Large intestine (tissue), 12 donors: ENCODE measurements at places on chromosomes 5 and 9.

DNA sequence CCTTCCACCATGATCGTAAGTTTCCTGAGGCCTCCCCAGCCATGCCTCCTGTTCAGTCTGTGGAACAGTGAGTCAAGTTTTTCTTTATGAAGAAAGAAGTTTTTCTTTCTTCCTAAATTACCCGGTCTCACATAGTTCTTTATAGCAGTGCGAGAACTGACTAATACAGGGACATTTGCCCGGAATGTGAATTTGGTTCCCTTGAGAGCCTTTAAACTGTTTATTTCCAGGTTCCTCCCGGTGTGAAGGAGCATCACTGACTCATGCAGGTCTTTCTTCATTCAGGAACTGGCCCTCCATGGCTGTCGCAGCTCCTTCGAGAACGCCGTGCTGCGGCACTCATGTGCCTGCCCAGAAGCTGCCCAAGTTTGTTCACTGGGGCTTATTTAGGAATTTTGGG, 87.7 kb downstream of the PTCH1 start:
- DNase-seq: no peak

DNA sequence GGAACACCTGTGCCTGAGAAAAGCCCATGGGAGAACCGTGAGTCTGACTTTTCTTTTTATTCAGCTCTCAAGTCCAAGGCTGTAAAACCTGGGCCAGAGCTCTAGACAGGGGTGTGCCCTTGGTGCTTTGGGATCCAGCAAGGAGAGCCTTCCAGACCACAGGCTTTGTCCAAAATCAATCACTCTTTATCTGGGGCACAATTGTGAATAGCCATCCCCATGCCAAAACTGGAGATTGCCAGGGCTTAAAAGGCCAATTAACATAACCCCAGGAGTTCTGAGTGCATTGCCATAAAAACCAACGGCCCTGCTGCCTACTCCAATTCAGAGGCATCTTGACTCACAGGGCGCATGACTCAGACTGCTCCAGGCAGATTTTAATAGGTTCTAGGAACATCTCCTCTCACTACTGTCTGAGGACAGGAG, 391.8 kb downstream of the ARHGEF28 start:
- DNase-seq: no peak

DNA sequence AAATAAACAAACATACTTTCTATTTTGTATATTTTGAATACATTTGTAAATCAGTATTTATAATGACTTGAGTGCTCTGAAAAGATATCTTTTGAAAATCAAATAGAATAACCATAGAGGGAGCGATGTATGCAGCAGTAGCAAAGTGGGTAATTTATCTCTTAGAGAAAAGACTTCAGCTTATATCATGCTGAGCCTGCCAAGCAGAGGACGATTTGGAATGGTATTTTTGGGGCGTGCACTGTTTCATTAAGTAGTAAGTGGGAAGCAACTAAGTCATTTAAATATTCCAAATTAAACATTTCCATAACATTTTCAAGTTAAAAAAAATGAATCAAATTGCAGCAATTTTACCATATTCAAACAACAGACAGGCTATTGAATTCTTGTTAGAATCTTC, 147.6 kb downstream of the CDH10 start:
- no peak for DNase-seq

- no peak for DNase-seq
Observed at GRCh38 chr9:114178756-114179450, 23.6 kb downstream of the COL27A1 start.

DNA sequence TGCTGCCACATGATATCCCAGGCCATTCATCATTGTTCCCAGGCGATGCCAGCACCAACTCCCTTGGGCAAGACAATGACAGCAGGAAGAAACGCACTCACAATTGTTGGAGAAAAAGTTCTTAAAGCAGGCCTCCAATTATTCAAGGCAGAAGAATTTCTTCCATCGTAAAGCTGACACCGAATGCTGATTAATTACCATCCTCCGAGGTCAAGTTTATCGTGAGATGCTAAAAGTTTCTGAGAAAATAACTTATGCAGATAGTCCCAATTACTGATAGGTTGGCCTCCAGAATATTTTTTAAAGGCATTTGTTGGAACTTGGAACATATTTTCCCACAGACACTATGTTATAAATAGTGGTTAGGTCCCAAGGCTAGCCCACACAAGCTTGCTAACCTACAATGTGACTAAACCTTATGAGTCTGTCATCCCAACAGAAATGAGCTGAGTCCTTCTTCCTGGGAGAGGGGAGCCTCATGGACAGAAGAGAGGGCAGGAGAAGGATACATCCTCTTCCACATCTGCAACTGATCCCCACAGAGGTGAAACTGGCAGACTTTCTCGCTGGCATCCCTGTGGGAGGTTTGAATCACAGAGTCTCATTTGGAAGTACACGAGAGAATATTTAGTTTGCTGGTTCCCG, 202.4 kb upstream of the TBC1D2 start:
- DNase-seq: no peak

DNA sequence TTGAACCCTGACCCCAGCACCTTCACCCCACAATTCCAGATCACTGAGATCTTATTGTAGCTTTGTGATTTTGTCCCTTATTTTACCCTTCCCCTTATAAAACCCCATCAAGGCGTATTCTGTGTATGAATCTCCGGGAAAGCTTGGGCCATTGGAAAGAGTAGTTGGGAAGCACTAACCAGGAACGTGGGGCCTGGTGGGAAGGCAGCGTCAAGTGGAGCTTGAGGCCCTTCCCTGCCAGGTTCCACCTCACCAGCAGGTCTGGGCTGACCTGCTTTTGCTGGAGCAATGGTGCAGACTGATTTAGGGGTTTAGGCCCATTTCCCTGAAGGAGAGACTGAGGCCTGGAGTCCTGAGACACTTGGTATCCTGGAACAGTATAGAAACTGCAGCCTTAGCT, 9.3 kb downstream of the PHF2 start:
- DNase-seq: no peak

GRCh38 chr9:127365461-127365860, 31.5 kb upstream of the SLC2A8 start:
- no peak for DNase-seq
